ENCODE measurements at places on chromosomes 11 and 22.

- peak; percentile 26 for DNase-seq
These were observed 431.3 kb downstream of the MN1 start for GRCh38 chr22:27370269-27370668.

DNA sequence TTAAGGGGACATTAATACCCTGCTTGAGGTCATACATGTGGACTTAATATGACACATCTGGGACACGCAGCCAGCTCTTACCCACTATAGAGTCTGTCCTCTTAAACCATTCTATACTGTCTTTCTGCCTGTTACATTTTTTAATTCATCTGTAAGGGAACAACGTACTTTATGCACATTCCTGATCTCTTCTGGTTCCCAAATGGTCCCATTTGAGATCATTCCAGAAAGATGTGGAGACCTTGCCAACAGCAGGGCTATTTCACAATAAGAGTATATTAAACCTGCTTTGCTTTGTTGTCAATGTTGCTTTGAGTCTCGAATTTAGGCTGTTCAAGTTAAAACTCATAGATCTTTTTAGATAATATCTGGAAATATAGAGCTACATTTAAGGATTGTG, 332.2 kb upstream of the RAG2 start:
- no peak for DNase-seq

DNA sequence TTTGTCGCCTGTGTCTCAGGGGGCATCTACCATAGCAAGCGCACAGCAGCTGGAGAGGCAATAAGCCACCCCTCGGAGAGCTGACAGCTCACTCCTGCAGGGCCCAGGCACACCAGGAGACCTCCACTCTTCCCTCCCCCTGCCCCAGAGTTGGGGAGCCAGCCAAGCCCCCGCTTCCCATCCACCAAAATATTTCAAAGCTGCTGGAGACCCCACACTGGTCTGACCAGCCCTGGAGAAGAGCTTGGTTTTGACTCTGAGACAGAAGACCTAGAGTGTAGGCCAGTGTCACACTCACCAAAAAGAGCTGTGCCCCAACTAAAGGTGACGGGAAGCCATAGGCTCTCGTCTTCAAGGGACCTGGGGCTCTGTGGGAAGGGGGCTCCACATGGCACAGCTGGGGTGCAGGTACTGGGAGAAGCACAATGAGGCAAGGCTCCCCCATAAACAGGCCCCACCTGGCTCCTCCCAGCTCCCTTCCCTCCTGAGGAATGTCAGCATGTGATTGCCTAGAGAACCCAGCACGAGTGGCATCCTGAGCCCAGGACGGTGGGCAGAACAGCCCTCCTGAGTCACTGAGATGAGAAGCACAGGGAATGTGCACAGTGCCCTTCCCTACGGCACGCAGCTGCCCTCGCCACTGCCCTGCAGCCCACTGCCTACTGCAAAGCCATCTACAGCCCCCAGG, 5.8 kb upstream of the GNAZ start:
- no peak for DNase-seq

DNA sequence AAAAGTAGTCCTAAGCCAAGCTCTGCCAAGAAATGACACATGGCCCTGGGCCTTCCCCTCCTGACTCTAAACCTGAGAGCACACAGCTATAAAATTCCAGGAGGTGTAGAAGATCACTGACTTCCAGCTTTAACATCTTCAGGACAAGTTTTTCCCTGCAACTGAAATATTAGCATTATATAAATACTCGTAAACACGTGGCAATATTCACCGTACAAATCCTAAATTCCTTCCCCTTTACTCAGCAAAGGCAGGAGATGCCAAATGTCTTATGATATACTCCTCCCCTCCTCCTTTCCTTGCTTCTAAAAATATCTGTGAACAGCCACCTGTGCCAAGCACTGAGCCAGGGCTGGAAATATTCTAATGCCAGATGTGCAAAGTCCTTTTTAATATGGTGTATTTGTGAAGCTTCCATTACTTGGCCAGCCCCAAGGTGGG, 194.0 kb downstream of the LARGE1 start:
- no peak for DNase-seq

- DNase-seq, result no peak
These were observed 3.0 kb upstream of the MS4A7 start for GRCh38 chr11:60375316-60375715.

DNA sequence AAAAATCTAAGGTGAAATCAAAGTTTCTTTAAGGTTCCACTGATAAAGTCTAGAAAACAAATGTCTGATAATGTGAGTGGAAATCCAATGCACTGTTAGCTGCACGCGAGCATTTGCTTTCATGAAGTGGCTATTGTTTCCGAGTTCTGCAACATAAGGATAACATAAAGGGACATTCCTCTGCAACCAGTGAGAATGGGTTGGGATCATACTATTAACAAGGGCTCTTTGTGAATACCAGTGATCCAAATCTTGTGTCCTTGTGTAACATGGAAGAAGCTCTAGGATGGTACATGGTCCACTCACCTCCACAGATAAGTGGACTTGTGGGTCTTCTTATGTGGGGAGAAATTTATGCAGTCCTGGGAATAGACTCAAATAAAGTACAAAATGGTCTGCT, 24.6 kb downstream of the APIP start:
- DNase-seq, result no peak

DNA sequence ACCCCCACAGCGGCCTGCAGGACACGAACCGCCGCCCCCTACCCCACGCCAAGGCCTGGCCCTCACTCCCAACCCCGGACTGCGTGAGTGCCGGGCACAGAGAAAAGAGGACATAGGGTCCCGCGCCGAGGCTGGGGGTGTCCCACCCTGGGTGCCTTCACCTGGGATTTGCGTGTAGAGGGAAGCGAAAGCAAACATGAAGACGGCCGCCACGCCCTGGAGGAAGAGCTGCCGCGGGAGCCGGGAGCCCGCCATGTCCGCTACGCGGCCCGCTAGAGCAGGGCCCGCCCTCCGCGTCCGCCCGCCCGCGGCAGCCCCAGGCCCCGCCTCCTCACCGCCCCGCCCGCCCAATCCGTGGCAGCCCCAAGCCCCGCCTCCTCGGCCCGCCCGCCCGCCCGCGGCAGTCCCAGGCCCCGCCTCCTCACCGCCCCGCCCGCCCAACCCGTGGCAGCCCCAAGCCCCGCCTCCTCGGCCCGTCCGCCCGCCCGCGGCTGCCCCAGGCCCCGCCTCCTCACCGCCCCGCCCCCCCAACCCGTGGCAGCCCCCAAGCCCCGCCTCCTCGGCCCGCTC, at the start of gene LMF2:
LMF2 (minus strand) TSS at position 282 of the 570 bp plus-strand sequence; CDS start at position 255, 27 bp downstream.
- no peak for DNase-seq

DNA sequence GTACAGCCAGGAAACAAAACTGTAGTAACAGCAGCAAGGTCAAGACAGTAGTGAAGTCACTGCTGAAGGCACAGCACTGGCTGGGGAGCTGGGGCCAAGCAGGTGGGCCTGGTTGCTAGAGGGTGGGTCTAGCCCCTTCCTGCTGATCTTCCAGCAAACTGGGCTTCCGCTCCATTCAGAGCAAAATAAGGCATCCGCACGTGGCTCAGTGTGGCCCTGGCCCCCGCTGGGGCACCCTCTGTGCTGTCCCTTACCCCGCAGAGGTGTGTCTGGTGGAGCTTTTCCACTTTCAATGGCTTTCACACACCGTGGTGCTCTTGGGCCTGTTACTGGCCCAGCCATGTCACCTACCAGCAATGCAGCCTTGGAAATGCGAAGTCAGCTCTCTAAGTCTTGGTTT, 162.4 kb upstream of the B3GAT1 start:
- DNase-seq, result peak; percentile 29

- DNase-seq, result peak; percentile 28
These were observed 1.2 kb downstream of the P2RY6 start for GRCh38 chr11:73273222-73273895.

GRCh38 chr22:46846832-46847355, 84.4 kb downstream of the TBC1D22A start:
- no peak for DNase-seq

DNA sequence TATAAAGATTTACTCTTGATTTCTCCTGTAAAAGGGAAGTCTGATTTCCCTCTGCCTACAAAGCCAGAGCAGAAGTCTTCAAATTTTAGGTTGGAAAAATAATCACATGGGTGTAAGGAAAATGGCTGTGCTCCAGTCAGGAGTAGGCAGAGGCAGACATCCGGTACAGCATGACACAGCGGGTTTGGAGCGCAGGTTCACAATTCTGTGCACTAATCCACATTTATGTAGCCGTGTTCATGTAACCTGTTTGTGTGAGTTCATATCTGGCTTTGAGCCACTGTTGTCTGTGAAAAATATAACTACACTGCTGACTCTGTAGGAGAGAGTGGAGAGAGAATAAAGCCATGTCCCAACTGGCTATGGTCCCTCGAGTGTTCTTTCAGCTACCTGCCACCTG, 248.0 kb downstream of the CASP12 start:
- DNase-seq, result peak; percentile 13

DNA sequence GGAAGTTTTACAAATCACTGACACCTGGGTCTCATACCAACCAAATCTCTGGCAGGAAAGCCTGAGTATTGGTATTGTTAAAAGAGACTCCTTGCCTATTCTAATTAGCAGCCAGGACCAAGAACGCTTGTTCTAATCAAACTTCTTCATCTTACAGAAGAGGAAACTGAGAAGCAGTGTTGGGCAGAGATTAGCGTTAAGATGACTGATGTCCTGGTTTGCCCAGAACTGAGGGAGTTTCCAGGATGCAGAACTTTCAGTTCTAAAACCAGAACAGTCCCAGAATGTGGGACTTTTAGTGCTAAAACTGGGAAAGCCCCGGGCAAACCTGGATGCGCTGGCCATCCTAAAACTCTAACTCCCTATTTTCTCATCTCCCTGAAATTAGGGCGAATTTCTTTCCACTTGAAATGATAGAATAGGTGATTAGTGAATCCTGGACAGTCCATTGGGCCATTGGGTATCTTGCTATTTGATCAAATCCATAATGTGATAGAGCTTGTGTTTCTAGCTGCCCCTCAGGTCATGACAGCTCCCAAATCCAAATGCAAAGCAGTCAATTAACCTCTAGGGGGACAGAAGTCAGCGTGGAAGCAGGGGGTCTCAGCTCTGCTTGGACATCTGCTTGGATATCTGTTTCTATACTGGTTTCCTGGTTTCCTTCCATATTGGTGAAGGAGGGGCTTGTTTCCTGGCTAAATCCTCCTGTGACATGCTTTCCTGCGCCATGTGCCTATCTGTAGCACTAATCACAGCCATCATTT, 16.0 kb upstream of the TMPRSS13 start:
- DNase-seq, result no peak

- no peak for DNase-seq
These were observed 428.5 kb downstream of the TMEM135 start for GRCh38 chr11:87466223-87466622.

GRCh38 chr11:106249617-106250239, 172.3 kb downstream of the AASDHPPT start:
- no peak for DNase-seq

All from RPMI8226 (cell line).